Uterus (tissue), 4 donors: ENCODE measurements at places on chromosomes 1 and 21.

- DNase-seq: no peak
Observed at GRCh38 chr1:233561708-233562426, 52.0 kb upstream of the KCNK1 start.

DNA sequence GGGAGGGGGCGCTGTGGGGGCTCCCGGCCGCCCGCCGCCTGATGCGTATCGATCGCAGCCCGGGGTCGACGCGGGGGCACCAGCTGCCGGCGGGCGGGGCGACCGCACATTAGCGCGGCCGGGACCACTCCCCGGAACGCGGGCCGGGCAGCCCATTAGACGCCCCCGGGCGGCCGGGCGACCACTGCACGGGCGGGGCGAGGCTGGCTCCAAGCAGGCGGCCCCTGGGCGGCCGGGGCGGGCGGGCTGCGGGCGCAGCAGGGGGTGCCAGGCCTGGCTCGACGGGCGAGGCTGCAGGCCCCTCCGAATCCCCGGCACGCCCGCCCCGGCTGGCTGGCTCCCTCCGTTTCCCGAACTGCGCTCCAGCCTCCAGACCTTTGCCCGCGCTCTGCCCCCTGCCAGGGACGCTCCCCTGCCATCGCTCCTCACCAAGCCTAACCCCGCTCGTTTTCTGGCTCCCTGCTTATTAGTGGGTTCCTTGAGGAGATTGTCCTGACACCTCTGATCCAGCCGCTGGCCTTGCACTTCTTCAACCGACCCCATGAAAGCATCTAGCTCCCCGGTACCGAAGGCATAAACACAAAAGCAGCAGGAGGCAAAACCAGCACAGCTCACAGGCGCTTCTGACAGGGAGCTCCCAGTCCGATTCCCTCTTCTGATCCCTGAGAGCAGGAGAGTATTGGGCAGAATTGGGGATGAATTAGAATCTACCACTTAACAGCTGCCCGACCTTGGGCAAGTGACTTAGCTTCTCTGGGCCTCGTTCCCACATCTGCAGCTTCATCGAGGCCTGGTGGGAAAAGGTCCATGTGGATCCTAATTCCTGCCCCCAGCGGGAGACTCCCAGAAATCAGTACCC lies 92.6 kb upstream of the CASZ1 start:
- DNase-seq: no peak

GRCh38 chr21:29193901-29194300 lies 63.5 kb downstream of the MAP3K7CL start:
- no peak for DNase-seq

- peak; percentile 56 for DNase-seq
Observed at GRCh38 chr1:112722601-112723510, 7.7 kb upstream of the PPM1J start.

DNA sequence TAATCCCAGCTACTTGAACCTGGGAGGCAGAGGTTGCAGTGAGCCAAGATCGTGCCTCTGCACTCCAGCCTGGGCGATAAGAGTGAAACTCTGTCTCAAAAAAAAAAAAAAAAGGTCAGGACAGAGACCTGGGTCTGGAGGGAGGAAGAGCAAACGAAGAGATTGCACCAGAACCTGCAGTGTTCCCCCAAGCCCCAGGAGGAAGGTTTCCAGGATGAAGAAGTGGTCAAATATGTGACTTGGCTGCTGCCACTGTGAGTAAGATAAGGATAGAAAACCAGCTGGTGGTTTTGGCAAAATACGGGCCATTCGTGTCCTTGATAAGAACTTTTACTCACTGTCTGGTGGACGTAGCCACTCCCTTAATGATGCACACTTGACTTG lies 42.2 kb downstream of the CLDN14 start:
- DNase-seq: peak; percentile 23

GRCh38 chr1:108512239-108513043 lies 47.5 kb upstream of the EEIG2 start:
- no peak for DNase-seq

GRCh38 chr1:93746021-93746812 lies 64.6 kb upstream of the BCAR3 start:
- no peak for DNase-seq

GRCh38 chr1:8398086-8398485 lies 80.2 kb downstream of the SLC45A1 start:
- no peak for DNase-seq

DNA sequence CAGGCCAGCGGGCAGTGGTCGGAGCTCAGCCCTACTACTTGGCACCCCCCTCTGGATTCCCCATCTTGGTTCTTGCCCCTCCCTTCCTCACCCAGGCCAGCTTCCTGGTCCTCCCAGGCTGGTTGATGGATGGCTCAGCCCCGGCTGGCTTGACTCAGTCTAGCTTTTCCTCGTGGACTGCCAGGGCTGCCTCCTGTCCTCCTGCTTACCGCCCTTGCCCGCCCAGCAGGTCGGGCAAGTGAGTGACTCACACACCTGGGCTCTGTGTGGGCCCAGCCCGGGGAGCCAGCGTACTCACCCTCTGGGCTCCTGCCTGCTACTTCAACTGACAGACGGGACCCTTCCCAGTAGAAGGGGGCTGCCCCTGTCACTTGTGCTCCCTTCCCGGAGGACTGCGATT lies 19.5 kb upstream of the ARHGEF10L start:
- DNase-seq: no peak

DNA sequence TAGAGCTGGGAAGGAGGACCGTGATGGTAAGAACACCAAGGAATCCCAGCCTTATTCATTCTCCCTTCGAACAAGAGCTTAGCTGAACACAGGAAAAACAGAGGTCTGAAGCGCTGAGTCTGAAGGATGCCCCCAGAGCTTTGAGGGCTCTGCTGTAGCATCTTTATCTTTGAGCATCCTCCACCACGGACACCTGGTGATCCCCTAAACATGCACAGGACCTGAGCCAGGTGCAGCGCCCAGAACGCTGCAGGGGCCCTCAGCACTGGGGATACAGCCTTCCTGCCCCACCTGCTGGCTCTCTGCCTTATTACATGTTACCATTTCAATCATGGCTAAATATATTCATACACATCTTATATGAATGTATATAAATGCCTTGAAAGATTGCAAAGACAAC lies 7.7 kb upstream of the GPATCH4 start:
- DNase-seq: no peak

GRCh38 chr1:216314379-216315095 lies 108.7 kb downstream of the USH2A start:
- DNase-seq: no peak
